ENCODE measurements at places on chromosomes 16 and 17.

DNA sequence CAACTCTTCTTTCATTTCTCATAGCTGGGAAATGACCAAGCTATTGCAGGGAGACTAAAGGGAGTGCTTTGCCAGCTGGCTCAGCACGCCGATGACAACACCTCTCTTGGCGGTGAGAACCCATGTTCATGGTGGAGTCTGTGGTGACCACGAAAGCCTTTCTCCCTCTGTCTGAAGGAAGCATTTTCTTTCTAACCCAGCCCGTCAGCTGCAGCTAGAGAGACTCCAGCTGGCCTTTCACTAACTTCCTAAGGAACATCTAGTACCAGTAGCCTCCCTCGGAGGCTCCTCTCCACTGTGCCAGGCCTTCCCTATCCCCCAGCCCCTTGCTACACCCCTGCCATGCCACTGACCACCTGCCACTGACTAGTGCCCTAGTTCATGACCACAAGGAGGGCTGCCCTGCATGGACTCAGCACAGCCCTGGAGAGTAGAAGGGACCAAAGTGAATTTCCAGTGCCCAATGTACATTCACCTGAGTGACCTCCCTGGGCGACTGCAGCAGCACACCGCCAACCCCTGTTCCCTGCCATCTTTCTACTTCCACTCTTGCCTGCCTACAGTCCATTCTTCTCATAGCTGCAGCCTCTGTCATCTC lies 81.3 kb downstream of the CBLN1 start:
- DNase-seq: no peak

GRCh38 chr16:88928405-88929090 lies 48.5 kb downstream of the CBFA2T3 start:
- no peak for DNase-seq

DNA sequence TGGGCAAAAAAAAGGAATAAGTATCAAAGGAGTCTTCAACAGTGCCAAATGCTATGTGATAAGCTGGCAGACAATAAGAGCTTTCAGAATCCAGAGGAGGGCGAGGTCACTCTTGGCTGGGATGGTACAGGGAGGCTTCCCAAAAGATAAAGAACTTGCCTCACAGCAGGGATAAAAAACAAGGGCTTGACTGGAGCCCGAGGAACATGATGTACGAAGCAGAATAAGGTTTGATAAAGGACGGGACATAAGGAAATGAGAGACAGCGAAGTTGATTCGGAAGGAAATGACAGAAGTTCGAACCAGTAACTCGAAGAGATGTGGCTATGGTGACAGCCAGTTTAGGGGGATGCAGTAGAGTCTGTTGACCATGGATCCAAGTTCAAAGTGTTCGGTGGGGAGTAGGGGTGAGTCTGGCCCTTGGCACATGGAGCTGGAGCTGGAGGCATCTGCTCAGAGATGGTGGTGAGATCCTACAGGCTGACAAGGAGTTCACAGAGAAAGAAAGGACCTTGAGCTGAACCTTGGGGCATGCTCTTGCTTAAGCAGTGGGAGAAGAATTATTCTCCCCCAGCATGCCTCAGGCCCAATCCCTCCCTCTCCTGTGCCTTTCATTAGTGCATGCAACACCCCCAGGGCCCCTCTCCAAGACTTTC lies 137.6 kb upstream of the RCVRN start:
- no peak for DNase-seq

DNA sequence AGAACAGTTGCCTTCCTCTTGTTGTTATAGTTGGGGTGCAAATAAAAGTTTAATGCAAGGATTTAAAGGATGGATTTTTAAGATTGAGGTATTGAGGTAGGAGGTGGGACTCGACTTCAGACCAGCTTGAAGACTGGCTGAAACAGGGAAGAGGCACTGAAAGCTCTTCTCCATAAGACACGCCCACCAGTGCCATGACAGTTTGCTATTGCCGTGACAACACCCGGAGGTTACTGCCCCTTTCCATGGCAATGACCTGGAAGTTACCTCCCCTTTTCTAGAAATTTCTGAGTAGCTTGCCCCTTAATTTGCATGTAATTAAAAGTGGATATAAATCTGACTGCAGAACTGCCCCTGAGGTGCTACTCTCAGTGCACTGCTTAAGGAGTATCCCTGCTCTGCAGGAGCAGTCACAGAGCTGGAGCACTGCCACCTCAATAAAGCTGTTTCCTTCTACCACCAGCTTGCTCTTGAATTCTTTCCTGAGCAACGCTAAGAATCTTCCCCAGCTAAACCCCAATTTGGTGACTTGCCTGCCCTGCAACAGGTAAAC lies 122.6 kb downstream of the SHISA6 start:
- no peak for DNase-seq

GRCh38 chr17:37322106-37322505 lies 53.7 kb upstream of the C17orf78 start:
- DNase-seq: no peak

DNA sequence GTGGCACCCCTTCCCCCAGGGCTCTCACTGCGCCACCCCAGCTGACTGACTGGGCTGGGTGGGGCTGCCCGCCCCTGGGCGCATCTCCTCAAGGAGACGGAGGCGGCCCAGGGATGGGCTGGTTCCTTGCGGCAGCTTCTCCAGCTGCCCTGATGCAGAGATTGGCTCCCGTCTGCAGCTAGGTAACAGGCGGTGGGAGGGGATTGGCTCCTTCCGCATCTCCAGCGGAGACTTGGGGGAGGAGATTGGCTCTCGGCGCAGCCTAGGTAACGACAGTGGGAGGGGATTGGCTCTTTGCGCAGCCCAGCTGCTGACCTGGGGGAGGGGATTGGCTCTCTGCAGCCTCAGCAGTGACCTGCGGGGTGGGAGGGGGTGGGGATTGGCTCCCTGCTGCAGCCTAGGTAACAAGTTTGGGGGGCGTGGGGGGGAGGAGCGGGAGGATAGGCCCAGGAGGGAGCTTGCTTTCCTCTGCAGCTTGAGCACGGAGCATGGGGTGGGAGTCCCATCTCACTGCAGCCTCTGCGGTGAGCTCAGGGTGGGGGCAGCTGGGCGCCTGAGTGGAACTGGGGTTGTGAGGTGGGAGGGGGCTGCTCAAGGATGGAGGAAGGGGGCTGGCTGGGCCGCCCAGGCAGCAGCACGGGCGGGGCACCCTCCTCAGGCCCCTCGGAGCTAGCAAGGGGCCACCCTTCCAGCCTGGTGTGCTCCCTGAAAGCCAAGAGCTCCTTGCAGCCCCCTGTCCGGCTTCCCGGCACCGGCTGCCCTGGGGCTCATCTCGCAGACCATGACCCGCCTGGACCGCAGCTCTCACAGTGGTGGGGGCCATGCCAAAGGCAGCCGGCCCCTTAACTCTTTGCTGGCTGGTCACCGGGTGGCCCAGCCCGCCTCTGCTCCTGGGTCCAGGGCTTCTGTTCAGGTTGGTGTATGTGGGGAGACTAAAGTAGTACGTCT lies 6.4 kb downstream of the NFE2L1 start:
- peak; percentile 50 for DNase-seq
